ENCODE measurements at places on chromosomes 3 and 15. TPM values are rescaled to one million over a fixed set of nuclear protein-coding genes. Genes with fewer than 3 reads are reported as not detected.

The GASK1A gene
- not detected for polyA plus RNA-seq

The SKOR1 gene
- polyA plus RNA-seq, result not detected

The TNIK gene
- 22.3 TPM for polyA plus RNA-seq

The TUSC7 gene
- not detected for polyA plus RNA-seq

The SELENOS gene
- 61.0 TPM for polyA plus RNA-seq
